ENCODE measurements at places on chromosomes 3 and 15.

GRCh38 chr15:63519041-63519440, 14.6 kb downstream of the USP3 start:
- DNase-seq, result no peak

- no peak for DNase-seq
These were observed 38.8 kb upstream of the ANKRD34C start for GRCh38 chr15:79243723-79244122.

GRCh38 chr3:73379465-73379864, 245.3 kb downstream of the PDZRN3 start:
- no peak for DNase-seq

- DNase-seq, result no peak
These were observed 91.2 kb downstream of the DUT start for GRCh38 chr15:48422401-48422800.

DNA sequence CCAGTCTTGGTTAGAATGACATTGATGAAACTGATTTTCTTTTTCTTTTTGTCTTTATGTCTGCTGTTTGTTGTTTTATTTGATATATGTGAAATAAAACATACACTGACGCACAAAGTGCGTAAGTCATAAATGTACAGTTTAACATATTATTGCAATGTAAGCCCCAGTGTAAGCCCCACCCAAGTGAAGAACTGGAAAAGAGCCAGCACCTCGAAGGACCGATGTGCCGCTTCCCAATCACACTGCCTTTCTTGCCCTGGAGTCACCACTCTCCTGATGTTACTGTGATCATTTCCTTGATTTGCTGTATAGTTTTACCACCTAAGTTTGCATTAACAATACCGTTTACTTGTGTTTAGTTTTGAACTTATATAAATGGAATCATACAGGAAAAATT, 128.4 kb upstream of the LPP start:
- no peak for DNase-seq

GRCh38 chr15:58532126-58532525, 100.3 kb downstream of the LIPC start:
- DNase-seq, result no peak

- DNase-seq, result no peak
These were observed 23.2 kb downstream of the SMARCC1 start for GRCh38 chr3:47758261-47759025.
